ENCODE measurements at places on chromosomes 13 and 19.

DNA sequence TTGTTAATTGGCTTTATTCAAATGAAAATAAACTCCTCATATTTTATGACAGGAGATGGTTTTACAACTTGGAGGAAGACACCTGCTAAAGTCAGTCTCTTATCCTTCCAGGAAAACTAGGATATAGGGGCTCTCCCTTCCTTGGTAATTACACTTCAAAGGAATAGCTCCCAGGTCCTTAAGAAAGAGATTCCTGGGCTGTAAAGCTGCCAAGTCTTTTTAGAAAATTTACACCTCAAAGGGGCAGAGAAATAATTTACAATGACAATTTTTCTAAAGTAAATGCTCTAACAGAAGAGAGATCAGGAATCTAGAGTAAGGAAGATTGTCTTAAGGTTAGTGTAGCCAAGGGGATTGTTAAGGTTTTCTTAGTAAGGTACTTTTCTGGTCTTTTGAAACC lies 1359.0 kb downstream of the OLFM4 start:
- no peak for DNase-seq

- DNase-seq: no peak
These were observed 21.9 kb downstream of the CEBPA start for GRCh38 chr19:33280351-33280921.

DNA sequence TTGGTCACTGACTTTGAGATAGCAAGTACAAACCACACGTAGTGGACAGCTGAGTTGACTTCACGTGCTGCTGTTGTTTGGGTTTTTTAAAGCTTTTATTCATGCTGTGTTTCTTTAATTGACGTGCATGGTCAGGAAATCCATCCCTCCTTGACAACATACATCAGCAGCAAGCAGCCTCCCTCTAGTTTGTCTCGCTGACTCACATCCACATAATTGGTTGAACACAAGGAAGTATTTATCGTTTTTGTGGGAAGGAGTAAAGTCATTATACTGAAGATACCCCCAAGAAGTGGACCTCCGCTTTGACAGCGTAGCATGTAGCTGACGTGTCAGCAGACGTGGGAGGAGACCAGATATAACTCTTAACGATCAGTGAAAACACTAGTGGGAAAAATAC lies 355.8 kb downstream of the MYO16 start:
- DNase-seq: no peak

DNA sequence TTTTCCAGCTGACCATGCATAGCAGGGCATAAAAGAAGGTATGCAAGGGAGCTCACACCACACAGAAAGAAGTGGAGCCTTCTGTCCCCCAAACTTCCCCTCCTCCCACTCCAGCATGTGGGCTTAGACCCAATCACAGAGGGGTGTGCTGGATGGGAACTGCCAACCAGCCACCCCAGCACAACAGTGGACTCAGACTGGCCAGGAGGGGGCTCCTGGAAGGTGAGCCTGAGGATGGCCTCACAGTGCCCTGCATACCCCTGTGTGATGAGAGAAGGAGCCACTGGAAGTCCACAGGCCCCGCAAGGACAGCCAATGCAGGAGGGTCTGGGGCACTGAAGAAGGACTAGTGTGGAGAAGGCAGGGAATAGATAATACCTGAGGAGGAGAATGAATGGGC lies 106.9 kb upstream of the SERP2 start:
- DNase-seq: no peak

DNA sequence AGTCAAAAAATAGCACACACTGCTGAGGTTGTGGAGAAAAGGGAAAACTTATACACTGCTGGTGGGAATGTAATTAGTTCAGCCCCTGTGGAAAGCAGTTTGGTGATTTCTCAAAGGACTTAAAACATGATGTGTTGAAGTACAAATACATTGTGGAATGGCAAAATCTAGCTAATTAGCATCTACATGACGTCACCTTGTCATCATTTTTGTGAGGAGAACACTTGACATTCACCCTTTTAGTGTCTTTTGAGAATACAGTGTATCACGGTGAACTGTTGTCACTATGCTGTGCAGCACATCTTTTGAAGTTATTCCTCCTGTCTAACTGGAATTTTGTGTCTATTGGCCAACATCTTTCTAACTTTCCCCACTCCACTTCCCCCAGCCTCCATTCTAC lies 5.6 kb downstream of the OR7A10 start:
- DNase-seq: no peak

GRCh38 chr13:80737513-80737912 lies 396.6 kb upstream of the SPRY2 start:
- no peak for DNase-seq
